GM12891 (cell line): ENCODE measurements at places on chromosomes 12 and 14.

GRCh38 chr12:116262741-116263140, 14.8 kb downstream of the MED13L start:
- no peak for DNase-seq

GRCh38 chr12:52946797-52947547, 1.9 kb upstream of the KRT18 start:
- no peak for DNase-seq

- DNase-seq = no peak
These were observed 13.7 kb downstream of the KTN1 start for GRCh38 chr14:55593698-55594097.

DNA sequence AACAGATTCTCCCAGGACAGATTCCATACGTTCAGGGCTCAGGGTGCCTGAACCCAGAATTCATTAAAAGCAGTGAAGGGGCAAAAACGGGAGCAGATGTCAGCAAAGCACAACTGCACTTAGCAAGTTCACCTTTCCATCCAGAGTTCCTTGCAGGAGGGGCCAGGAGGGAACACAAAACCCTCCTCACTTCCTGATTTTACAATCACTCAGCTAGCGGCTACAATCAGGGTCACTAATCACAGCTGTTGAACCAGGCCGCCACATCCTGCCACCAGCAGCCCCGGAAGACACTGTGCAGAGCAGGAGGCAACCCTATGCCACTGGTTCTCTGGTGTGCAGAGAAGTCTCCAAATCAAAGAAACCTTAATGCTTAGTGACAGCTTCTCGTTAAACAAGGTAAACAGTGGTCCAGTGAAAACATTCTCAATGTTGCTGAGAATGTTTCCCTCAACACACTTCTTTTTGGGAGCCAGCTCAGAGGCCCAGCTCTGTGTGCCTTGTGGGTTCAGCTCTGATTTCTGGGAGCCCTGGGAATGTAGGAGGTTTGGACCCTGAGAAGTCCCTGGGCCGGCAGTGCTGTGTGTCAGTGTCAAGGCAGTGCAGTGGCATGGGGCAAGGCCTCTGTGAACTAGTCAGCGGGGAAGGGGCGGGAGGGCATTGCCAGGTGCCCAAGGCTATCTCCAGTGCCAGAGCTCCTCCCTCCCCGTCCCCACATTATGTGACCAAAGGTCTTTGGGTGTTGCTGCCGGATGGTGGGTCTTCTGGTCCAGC, 54.5 kb downstream of the VCPKMT start:
- DNase-seq = peak; percentile 64

DNA sequence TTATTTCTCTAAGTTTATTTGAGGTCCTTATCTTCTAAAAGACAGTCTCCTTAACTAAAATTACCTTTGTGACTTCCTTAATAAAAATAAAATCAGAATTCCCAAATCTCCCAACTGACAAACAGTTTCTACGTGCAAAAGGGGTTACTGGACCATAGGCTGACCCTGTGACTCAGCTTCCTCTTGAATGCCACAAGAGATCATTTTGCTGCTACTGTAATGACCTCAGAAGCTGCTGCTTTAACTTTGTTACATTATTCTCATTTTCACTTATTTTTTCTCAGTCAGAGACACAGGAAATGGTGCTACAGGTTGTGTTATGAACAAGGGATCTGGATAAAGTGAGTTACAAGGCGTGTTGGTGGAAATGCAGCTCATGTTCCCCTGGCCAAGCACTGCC, 132.2 kb upstream of the TMTC2 start:
- DNase-seq = no peak

DNA sequence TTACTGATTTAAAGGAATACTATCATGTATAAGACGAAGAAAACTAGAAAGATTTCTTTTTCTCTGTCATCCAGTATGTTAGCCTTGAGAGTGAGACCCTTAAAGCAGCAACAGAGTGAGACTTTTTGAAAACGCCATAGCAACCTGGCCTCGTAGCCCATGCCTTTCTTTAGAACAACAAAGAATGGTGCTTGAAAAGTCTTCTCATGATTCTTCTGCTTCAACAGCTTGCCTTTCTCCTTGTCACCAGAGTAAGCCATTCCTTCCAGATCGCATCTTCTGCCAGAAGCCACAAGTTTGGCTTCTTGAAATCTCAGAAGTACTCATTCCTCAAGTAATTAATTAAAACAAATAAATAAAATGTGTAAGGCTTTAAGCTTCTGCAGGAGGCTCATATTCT, 109.3 kb downstream of the PDE3A start:
- no peak for DNase-seq
